ENCODE measurements at places on chromosomes 3 and 15.

DNA sequence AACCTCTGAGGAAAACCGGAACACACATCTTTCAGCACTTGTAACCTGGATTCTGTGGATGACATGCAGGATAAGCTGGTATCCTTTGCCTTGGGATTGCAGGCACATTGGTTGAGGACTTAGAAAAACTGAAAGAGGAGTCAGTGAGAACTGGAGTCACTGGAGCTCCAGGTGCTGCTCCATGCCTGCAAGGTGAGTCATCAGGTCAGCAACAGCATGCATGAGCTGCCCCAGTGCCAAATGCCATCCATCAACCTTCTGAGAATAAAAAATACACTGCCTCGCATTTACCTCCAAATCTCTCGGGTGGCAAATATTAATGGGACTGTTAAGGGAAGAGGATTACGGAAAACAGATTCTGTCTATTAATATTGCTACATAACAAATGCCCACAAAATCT is 729.1 kb downstream of the NTRK3 start:
- DNase-seq, result no peak

DNA sequence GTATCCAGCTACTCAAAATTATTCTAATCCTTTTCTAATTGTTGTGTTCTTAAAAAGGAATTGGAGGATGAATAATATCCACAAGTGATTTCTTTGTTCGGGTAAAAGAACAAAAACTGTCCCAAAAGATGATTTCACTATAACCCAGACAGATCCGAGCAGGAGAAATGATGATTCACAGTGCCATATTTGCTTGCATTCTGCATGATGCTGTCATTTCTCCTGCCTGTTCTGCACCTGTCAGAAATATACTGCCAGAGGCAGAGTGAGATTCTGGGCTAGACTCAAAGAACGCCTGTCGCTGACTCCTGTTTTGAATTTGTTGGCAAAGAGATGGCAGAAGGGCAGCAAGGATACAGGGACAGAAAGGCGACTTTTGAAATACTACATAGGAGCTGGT is 34.7 kb upstream of the SLC24A5 start:
- no peak for DNase-seq

DNA sequence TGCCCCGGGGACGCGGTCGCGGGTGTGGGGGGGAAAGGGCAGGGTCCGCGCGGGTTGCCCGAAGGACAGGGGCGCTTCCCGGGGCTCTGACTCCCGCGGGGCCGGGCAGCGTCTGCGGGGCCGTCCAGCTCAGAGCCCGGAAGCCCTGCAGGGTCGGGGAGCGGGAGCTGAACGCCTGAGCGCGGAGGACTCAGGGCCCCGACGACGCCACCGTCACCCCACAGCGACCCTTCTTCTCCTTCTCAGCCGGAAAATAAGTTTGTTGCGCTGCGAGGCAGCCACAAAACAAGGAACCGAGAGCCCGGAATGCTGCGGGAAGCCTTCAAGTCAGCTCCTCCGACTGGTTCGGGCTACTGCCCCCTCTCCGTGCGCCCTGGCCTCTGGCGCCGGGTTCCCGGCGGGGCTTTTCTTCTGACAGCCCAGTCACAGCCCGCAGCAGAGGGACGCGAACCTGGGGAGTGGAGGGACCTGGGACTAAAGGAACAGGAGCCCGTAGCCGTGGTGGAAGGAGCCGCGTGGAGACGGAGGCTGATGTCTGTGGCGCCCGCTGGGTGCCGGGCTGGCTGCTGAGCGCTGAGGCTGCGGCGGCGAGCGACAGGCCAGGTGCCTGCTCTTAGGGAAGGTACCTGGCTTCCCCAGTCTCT is 484 bp downstream of the CNTN4 start:
- DNase-seq, result peak; percentile 2

GRCh38 chr3:45993421-45994027 is 2.1 kb downstream of the FYCO1 start:
- no peak for DNase-seq

DNA sequence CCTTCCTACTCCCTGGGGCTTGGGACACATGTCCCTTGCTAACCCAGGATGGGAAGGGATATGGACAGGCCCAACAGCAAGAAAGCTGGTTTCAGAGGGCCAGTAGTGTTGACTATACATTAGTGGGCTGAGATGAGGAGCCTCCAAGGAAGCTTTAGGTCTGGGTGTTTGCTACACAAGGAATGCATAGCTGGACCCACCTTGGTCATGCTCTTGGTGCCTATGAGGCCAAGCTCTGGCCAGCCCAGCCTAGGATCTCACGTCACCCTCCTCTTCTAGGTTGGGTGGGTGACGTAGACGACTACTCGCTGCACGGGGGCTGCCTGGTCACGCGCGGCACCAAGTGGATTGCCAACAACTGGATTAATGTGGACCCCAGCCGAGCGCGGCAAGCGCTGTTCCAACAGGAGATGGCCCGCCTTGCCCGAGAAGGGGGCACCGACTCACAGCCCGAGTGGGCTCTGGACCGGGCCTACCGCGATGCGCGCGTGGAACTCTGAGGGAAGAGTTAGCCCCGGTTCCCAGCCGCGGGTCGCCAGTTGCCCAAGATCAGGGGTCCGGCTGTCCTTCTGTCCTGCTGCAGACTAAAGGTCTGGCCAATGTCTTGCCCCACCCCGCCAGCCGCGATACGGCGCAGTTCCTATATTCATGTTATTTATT is 653 bp upstream of the WDR6 start:
- no peak for DNase-seq

DNA sequence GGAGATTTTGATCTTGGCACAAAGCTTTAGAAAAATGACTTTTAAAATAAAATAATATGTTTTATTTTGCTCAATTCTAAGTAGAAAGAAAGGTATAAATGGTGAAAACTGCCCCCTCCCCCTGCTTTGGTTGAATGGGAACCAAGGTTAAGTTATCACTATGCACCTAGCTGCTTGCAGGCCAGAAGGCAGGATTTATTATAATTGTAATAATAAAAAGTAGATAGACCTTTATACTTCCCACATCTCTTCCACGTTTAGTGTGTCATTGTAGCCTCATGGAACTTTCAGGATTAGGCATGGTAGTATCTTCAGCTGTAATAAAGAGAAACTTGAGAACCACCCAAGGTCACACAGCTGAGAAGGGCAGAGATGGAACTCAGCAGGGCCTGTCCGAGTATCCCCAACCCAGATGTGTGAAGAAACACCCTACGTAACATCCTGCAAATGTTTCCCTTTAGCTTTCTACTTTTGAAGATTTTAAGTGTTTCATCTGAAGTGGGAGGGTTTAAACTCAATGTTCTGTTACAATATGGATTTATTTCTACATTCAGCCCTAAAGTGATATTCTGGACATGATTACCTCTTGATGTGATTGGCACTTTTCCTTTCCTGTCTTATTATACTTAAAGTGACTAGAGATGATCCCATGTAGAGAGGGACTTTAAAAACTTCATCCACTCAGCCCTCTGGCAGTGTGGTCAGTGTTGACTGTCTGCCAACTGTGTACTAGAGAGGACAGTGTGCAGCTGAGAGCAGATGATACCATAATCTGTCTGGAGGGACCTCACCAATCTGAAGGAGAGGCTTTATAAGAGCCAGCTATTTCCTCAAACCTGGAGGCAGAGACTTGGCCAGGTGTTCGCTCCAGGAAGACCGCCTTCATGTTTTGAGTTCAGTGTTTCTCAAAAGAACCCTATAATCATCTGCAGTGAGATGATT is 282.5 kb upstream of the TRIM42 start:
- DNase-seq, result no peak

- DNase-seq, result no peak
Observed at GRCh38 chr3:61871644-61872043, 310.3 kb downstream of the PTPRG start.

- no peak for DNase-seq
Observed at GRCh38 chr15:101492766-101493692, 3.5 kb upstream of the PCSK6 start.

- no peak for DNase-seq
Observed at GRCh38 chr3:24622696-24623225, 128.1 kb upstream of the THRB start.

- peak; percentile 46 for DNase-seq
Observed at GRCh38 chr3:197750858-197751737, 1.4 kb downstream of the FYTTD1 start.

DNA sequence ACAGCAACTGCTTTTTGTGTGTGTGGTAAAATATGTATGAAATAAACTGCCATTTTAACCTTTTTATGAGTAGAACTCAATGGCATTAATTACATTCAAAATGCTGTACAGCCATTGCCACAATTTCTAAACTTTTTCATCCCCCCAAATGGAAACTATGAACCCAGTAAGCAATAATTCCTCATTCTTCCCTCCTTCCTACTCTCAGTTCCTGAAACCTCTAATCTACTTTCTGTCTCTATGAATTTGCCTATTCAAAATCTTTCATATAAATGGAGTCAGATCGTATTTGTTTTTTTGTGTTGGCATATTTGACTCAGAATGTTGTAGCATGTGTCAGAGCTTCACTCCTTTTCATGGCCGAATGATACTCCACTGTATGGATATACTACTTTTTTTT is 5.3 kb upstream of the BLM start:
- no peak for DNase-seq

DNA sequence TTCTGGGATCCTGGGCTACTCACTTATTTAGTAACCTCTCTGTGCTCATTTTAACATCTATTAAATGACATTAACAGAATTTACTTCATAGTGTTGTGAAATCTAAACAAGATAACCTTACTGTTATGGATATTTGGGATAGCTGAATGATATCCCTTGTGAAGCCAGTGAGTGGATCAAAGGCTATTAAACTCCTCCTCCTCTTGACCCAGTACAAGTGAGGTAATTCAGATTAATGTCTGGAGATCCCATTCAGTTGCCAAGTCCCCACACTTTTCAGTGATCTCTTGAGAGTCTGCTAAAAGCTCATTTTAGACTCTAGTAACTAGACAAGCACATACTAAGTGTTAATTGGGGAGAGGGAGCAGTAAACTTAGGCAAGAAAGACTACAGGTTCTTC is 2.5 kb upstream of the ANKRD28 start:
- DNase-seq, result no peak

DNA sequence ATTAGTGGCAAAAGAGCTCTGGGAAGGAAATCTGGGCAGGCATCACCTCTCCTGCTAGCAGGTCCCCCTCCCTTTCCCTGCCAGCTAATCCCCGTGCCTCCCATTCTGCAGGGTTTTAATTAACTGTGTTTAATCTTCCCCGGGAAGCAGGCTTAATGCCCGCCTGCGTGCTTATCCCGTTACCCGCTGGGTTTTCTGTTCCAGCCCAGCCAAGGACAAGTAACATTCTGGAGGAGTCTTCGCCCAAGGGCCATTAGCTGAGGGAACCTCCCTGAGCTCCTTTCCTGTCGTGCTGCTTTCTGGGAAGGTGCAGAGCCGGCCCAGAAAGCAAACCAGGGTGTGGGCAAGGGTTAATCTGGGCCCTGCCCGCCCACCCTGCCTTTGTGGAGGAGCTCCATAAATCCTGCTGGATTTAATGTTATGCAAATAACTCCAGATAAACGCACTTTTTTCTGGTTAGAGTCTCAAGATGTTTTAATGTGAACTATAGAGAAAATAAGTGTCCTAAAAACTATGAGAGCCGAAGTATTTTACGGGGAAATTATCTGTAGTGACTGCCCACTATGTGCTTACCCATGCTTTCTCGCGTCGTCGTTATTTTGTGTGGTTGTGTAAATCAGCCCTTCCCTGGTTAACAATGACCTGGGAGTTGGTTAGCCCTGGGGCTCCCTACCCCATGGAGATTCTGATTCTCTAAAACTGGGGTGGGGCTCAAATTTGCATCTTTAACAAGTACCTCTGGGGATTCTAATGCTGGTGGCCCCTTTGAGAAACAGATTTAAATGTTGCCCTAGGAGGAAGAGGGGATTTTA is 25.9 kb downstream of the TRIM71 start:
- no peak for DNase-seq

GRCh38 chr3:106588739-106589138 is 719.9 kb upstream of the CBLB start:
- no peak for DNase-seq

DNA sequence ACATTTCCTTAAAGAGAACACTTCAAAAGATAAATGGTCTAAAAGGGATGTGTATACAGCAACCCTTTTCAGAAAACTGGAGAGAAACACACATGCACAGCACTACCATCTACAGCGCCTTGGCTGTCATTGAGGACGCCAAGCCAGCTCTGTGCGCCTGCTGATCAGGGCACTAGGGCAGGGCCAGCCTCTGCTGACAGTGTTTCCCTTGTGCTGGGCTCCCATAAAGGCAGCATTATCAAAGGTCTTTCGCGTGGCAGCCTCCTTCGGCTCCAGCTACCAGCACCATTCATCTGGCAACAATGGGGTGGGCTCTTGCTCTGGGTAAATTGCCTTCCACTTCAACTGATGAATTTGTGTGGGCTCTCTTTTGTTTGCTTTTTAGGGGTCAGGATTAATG is 53.4 kb downstream of the LDHAL6B start:
- DNase-seq, result no peak

GRCh38 chr3:170128259-170128976 is 53.1 kb downstream of the PHC3 start:
- DNase-seq, result peak; percentile 67

DNA sequence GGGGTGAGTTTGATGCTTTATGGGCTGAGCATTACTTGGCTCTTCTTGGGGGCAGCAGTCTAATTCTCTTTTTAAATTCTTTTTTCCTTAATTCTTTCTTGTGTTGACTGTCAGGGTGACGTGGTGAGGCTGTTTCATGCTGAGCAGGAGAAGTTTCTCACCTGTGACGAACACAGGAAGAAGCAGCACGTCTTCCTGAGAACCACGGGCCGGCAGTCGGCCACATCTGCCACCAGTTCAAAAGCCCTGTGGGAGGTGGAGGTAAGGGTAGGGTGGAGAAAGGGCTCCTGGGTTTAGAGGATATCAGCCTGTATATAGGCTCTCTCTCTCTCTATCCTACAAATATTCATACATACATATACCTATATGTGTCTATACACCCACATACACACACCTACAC is 152.3 kb downstream of the ITPR1 start:
- no peak for DNase-seq

DNA sequence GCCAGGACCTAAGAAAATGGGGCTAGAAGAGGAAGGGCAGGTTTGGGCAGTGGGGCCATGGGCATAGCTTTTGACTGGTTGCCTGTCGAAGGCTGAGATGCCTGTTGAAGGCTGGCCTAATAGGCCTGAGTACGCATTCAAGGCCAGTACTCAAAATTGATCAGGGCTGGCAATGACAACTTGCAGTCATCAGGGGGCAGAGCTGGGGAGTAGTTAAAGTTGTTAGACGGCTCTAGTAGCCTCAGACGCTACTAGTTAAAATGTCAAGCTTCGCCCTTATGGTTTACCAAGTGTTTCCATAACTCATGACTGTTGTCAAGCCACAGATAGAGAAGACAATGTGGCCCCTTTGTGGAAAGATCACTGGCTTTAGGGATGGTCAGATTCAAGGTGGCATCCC is 28.7 kb downstream of the SPG21 start:
- no peak for DNase-seq

DNA sequence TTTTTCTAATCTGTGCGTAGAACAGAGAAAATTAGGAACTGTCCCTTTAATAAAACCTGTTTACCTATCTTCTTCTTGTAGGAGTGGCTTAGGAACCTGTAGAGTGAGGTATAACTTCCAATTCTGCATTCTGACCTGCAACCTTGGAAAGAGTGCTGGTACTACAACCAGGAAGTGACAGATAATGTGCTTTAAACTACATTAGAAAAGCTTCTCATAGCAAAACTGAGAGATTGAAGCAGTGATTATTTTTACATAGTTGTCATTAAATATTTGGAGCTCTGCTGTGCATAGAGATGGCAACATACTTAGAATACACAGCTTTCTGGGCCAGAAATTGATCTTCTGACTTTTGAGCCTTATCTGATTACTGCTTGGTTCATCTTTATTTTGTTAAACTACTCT is 50.4 kb upstream of the ZDHHC23 start:
- DNase-seq, result no peak

- DNase-seq, result no peak
Observed at GRCh38 chr3:72696815-72697214, 151.4 kb downstream of the SHQ1 start.
